ENCODE measurements at places on chromosomes 6 and 20.

DNA sequence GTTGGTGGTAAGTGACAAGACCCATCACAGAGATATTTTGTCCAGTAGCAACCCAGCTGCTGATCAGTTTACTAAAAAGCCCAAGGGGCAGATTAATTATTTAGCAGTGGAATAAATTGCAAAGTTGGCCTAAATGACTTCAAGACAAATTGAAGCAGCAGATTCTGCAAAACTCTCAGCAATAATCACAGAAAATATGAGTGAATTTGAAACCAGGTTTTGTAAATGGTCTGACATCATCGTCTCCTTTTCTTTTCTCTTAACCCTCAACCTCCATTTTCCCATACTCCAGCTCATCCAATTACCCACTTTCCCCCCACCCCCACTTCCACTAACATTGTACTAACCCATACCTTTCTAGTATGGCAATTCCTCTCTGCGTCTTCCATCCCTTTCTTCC lies 11.3 kb upstream of the PTPRK start:
- no peak for DNase-seq

DNA sequence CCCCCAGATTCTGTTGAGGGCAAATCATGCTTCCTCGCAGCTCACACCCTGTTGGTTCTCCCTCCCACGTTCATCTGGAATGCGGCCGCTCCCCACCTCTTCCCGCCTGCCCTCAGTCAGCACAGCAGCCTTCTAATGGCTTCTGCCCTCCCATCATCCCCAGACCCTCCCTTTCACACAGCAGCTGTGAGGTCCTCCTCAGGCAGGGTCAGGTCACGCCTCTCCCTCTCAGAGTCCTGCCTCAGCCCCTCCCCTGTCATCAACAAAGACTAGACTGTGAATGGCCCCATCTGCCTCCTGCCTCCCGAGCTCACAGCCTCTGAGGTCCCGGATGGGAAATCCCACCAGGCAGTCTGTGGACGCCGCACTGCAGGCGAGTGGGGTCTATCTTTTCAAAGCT lies 7.9 kb upstream of the BHLHE23 start:
- no peak for DNase-seq

DNA sequence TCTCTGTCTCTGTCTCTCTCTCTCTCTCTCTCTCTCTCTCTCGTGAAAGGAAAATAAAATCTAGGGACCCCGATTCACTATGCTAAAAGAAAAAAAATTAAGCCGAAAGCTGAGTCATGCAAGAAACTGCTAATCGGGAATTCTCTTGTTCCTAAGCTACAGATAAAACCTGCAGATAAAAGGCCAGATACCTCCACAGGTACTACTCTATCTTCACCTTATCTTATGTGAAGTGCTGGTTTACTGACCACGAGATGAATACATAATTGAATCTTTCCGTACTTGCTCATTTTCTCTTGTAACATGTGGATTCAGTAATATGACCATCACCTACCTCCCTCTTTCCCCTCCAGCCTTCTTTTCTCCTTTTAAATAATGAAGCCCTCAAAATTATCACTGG lies 120.5 kb downstream of the RFX6 start:
- DNase-seq, result no peak

DNA sequence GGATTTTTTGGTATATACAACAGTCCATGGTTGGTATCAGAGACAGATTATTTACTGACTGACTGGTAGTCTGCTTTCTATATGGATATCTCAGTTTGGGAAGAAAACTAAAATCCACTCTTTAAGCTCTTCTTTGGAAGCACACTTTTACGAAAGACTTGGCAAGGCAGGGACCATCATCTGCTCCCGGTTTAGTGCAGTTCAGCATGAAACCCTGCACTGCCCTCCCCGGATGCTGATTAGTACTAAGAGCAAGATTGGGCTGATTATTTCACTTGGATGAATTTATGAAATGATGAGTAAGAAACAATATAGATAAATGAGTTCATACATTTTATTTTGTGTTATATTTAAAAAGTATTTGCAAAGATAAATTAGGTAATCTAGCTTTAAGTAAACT lies 56.3 kb downstream of the RGS17 start:
- no peak for DNase-seq

DNA sequence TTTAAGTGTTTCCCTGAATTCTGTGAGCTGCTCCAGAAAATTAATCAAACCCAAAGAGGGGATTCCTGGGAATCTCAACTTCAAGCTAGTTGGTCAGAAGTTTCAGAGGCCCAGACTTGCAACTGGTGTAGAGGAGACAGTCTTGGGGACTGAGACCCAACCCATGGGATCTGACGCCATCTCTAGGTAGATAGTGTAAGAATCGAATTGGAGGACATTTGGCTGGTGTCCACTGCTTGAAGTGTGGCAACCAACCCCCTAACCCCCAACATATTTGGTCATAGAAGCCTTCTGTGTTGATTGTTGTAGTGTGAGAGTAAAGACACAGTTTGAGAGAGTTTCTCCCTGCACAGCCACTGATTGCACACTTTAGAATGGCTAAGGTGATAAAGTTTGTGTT lies 103.5 kb upstream of the CARMIL1 start:
- DNase-seq, result no peak

DNA sequence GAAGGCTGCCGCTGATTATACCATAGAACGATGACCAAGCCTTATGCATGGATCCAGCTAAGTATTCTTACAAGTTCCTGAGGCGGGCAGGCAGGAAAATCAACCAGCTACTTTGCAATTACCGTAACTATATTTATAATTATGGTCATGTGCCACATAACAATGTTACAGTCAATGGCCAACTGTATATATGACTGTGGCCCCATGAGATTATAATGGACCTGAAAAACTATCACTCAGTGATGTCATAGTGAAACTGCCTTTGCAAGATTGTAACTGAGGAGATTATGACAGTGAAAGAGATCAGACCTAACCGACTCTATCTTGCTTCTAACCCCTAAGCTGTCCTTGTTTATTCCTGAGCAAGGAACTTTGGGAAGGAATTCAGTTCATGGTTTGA lies 33.1 kb upstream of the FAM135A start:
- no peak for DNase-seq

DNA sequence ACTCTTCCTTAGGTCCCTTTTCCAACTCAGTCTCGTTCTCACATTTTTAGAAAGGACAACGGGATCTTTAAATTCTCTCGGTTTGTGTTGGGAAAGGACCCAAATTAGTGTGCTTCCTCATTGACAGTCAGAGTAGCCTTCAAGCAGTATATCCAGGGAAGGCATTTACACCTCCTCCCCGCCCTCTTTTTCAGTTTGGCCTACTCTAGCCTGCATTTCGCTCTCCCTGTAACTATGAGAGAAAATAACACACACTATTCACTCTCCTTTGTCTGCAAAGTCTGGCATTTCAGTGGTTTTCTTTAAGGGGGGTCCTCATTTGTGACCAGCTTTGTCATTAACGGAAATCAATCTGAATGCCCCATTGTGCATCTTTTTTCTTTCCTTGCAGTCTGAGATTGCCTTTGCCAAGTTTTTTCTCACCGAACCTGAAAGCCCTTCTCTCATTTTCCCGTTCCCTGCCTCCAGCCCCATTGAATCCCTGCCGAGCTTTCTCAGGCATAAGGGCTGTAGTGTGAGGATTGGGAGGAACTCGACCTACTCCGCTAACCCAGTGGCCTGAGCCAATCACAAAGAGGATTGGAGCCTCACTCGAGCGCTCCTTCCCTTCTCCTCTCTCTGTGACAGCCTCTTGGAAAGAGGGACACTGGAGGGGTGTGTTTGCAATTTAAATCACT lies 393 bp upstream of the FABP7 start:
- no peak for DNase-seq

- DNase-seq, result no peak
Measured at GRCh38 chr6:110595112-110595511, 118.7 kb upstream of the SLC22A16 start.

- DNase-seq, result no peak
Measured at GRCh38 chr6:82144852-82145340, 102.6 kb downstream of the IBTK start.

GRCh38 chr20:7379621-7380220 lies 560.5 kb downstream of the HAO1 start:
- DNase-seq, result no peak

DNA sequence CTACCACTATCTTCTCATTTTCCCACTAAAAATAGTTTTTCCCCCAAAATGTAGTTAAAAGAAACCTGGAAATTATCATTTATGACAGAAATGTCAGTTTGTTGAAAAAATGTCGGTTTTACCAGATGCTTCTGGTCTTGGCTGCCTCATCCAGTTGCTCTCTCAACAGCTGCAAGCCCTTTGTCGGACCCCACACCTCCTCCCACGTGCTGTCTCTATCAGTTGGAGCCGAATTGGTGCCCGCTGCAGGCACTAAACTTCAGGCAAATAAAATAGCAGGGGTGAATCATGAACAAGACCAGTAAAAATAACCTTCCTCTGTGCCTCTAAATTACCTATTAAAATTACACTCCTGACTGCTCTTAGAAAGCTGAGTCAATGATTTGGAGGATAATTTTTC lies 129.5 kb upstream of the CEP162 start:
- DNase-seq, result no peak

- DNase-seq, result no peak
Measured at GRCh38 chr6:54801669-54802068, 44.9 kb upstream of the FAM83B start.

GRCh38 chr20:38728191-38728781 lies 4.0 kb downstream of the SLC32A1 start:
- DNase-seq, result no peak

GRCh38 chr6:1403851-1404712 lies 14.7 kb downstream of the FOXF2 start:
- DNase-seq, result no peak

DNA sequence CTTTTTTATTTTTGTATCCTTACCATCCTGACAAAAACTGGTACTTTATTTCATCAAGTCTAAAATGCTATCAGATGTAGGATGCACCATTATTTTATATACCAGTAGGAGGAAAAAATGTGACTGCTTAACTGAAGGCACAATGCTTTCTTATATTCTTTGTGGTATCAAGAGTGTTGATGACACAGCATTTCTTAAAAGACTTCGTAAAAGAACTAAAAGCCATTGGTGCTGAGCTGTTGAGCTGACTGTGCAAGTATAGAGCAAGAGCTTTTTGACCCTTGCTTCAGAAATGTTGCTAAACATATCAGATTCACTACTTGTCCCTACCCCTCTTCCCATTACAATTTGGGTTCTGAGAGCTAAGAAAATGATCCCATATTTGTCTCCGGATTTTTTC lies 17.5 kb downstream of the SF3B5 start:
- DNase-seq, result no peak

DNA sequence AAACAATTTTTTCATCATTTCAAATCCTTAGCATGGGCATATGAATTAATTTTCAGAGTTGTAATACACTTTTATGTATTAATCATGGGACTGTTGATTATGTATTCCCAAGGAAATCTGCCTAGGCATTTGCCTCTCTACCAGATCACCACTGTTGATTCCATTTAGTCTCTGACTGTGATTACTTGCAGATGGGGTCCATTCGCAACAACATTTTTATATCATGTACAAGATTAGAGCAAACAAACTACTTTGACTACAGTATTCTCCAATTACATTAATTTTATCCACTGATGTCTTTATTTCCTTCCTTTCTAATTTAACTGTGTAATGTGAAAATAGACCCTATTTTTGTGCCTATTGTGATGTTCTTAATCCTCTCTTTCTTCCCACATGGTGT lies 831.4 kb upstream of the SLC35B3 start:
- DNase-seq, result no peak

- no peak for DNase-seq
Measured at GRCh38 chr6:137313211-137313610, 94.0 kb upstream of the IFNGR1 start.

GRCh38 chr6:75943381-75943780 lies 129.1 kb downstream of the IMPG1 start:
- no peak for DNase-seq

- no peak for DNase-seq
Measured at GRCh38 chr6:163455552-163455951, 41.0 kb downstream of the QKI start.

DNA sequence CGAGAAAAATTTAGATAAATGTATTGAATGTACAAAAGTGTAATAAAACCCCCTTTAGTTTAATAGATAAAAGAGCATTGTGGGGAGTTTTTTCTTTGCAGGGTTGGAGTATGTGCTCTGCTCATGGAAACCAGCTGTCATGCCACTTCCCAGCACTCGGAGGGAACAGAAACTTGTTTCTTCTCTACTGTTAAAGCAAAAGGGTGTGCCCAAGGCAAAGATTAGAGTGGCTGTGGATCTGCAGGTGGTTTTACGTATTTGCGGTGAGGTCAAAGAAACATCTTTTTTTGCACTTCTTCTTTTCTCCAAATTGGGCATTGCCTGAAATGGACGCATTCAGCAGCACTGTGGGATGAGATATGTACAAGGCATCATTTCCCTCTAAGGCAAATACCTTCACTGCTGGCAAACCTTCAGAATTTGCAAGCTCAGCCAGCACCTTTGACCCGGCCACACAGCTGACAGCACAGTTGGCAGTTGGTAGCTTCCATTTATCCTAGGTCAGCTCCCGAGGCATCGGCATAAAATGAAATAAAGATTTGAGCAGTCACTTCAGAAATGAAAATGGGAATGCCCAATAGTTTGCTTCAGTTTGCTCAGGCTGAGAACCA lies 178.4 kb upstream of the EYA4 start:
- DNase-seq, result no peak

DNA sequence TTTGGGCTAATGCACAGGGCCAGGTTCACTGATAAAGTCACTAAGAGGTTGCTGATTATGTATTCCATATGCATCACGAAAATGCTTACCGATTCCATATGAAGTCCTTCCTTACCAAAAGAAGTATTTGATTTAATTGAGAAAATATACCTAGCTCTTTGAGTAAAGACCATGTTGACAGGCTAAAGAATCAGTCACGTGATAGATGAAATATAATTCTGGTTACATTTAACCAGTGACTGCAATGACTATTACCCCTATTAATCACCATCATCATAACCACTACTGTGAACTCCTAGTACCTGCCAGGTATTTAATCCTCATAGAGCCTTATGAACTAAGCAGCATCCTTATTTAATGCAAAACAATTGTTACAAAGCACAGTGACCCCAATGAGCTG lies 110.1 kb downstream of the HIVEP2 start:
- no peak for DNase-seq

DNA sequence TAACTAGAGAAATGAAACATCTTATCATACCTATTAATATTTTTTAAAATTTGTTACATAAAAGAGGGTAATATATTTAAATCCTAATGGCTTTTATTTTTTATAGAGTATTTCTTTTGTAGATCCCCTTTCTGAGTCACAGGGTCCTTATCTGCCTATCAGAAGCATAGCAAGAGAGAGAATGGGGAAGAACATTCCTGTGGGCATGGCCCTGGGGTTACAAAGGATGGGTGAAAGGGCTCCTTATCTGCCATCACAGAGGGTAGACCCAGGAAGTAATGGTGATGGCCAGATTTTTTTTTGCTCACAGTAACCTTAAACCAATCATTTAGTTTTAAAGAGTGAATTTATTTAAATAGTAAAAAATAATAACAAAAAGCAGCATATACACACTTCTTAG lies 582.1 kb upstream of the HTR1E start:
- no peak for DNase-seq

DNA sequence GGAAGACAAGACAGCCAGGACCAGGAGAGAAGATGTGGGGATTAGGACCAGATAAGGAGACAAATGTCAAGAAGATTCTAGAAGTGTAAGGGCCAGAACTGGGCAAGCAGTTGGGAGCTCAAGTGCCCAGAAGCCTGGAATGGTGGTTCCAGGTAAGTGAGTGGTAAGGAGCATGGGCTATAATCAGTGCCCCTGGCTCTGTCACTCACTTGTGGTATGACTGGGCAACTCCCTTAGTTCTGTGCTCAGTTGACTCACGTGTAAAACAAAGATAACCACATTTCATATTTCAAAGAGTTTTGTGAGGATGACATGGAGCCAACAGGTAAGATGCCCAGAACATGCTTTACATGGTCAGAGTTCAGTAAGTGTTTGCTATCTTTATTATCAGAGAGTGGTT lies 11.2 kb downstream of the CCDC167 start:
- DNase-seq, result no peak

Data from liver (tissue), 10 donors.